Amniotic epithelial cell (primary cell): ENCODE measurements at places on chromosomes 6 and 20.

- DNase-seq, result no peak
Measured at GRCh38 chr20:13059398-13060136, 50.8 kb downstream of the SPTLC3 start.

GRCh38 chr20:59771506-59772372, 161.7 kb downstream of the SYCP2 start:
- DNase-seq, result no peak

GRCh38 chr6:87430499-87430898, 22.7 kb downstream of the CFAP206 start:
- no peak for DNase-seq

GRCh38 chr6:150145830-150146229, 3.0 kb downstream of the PPP1R14C start:
- DNase-seq, result no peak

- DNase-seq, result no peak
Measured at GRCh38 chr6:148105695-148106094, 236.9 kb upstream of the SASH1 start.

- DNase-seq, result no peak
Measured at GRCh38 chr20:15922556-15922955, 650.7 kb downstream of the KIF16B start.

- DNase-seq, result no peak
Measured at GRCh38 chr20:14860410-14860814, 523.0 kb upstream of the FLRT3 start.

GRCh38 chr6:16783509-16783908, 22.2 kb upstream of the ATXN1 start:
- no peak for DNase-seq

- DNase-seq, result no peak
Measured at GRCh38 chr20:41045671-41046070, 17.0 kb downstream of the TOP1 start.

- DNase-seq, result no peak
Measured at GRCh38 chr20:47075263-47075662, 180.6 kb downstream of the EYA2 start.

- DNase-seq, result peak; percentile 16
Measured at GRCh38 chr20:18567739-18568091, 483 bp downstream of the SMIM26 start.

DNA sequence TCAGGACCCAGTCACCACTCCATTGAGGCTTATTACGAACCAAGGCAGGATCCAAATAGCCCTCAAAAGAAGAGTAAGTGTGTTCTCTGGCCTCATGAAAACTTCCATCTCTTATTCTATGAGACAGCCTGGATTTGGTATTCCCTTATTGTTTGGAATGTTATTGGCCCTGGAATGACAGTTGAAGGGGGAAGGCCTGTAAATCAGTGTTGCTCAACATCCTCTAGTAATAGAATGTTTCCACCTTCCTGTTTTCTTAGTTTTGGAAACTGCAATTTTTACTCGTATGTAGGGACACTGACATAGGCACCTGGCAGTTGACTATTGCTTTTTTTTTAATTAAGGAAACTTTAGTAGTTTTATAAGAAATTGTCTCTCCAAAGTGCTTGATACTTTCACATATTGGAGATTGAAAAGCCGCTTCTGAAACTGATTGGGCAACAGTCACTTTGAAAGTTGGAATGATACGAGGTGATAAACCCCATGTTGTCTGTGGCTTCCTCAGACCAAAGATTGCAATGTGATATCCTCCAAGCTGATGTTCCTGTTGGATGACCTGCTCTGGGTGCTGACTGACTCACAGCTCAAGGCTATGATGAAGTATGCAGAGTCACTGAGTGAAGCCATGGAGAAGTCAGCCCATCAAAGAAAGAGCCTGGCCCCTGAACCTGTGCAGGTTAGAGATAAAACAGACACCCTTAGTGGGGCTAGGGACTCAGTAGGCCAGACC, 43.1 kb downstream of the BLTP3A start:
- DNase-seq, result peak; percentile 83

GRCh38 chr6:43990275-43990626, 137.0 kb downstream of the MRPL14 start:
- DNase-seq, result no peak

GRCh38 chr20:46552460-46553420, 2.3 kb upstream of the OCSTAMP start:
- DNase-seq, result no peak

GRCh38 chr6:15392182-15392581, 146.3 kb downstream of the JARID2 start:
- no peak for DNase-seq

GRCh38 chr6:21185861-21186478, 407.6 kb upstream of the SOX4 start:
- DNase-seq, result no peak

- DNase-seq, result no peak
Measured at GRCh38 chr20:16553684-16554083, 19.6 kb downstream of the KIF16B start.

- no peak for DNase-seq
Measured at GRCh38 chr6:116616737-116617053, 416 bp downstream of the RSPH4A start.

DNA sequence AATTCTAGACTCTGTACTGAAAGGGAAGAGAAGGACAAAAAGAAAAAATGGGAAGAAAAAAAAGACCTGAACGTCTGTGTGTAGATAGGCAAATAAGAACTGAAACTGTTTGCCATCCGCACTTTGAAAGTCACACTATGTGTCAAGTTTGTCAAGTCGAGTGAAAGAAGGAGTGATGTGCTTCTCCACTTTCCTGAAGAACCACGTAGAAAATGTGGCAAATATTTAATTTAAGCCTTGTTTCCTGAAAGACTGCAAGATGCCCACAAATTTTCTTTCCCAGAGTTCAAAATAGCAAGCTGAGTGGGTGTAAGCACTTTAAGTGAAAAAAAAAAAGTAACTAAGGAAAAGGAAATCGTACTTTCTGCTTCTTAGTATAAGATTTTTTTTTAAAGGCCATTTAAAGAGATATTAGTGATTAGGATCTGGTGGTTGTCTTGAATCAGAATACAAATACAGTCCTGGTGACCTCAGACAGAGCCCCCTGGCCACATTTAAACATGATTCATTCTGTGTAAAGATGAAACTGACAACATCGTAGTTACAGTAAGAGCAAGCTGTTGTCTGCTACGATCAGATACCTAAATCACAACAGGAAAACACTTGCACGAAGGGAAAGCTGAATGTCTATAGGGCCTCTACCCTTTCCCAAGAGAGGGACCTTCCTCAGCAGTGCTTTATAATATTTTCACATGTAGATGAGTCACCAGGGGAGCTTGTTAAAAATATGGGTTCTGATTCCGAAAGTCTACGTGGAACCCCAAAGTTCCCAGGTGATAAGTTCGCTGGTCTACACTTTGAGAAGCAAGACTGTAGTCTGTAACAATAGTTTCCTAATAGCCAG, 102.3 kb downstream of the HIVEP2 start:
- DNase-seq, result peak; percentile 69
